ENCODE measurements at places on chromosomes 16 and 17.

GRCh38 chr17:76633628-76634328 lies 9.8 kb downstream of the ST6GALNAC1 start:
- DNase-seq: no peak

GRCh38 chr16:8251298-8251697 lies 339.0 kb downstream of the TMEM114 start:
- no peak for DNase-seq

DNA sequence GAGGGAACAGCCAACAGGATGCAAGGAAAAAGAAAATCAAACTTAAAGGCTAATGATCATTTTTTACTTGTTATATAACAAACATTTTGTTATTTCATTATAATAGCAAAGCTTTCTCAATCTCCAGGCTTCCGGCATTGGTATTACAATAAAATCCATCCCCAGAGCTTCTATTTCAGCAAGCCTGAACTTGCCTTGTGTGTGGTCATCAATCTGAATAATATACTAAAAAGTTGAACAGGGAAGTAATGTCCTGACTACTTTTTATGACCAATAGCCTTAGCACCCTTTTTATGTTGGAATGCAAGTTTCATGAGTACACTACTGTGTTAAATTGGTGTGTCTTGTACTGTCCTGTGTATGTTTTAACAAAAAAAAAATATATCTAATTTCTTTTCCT lies 27.1 kb upstream of the VWA3A start:
- no peak for DNase-seq

DNA sequence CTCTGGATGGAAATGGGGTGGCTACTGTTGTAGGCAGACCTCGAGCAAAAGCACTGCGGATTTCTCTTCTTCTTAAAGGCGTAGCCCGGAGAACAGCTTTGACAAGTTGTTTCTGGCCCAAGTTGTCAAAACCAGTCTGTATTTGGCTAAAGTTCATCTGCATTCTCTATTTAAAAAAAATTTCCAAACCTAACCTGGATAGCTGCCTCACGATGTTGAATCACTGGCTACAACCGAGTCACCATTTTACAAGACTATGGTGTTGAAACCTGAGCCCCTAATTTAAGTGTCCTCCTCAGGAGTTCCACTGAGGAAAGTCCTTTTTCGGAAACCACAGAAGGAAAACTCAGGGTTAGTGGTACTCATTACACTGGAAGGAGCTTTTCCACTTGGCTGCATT lies 1.5 kb downstream of the SLC16A6 start:
- DNase-seq: no peak

- no peak for DNase-seq
These were observed 9.4 kb upstream of the MYL4 start for GRCh38 chr17:47199627-47200324.

GRCh38 chr17:70929226-70929625 lies 759.9 kb downstream of the KCNJ2 start:
- no peak for DNase-seq

DNA sequence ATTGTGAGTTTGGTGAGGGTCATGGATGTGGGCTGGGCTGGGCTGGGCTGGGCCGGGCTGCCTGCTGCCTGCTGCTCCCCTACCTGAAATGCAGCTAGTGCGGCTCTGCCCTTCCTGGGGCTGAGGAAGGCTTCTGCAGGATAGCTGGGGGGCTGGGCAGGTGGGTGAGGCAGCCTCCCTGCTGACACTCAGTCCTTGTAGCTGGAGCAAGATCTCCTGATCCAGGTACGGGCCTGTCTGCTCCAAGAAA lies 4.7 kb downstream of the RPL13 start:
- no peak for DNase-seq

DNA sequence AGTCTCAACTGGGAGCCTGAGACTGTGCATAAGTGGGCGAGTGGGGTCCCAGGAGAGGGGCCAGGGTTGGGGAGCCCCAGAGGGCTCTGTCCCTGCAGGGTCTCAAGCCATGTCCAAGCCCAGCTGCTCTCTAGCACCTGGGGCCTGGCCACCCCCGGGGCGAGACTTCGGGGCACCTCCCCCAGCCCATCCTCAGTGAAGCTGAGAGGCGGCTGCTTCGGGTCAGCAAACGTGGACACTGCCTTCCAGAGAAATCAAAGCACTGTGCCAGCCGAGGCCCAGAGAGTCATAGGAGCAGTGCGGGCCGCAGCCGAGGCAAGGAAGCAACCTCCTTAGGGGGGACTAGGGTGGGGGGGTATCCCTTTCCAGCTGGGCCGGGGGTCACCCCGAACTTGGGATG lies 77.5 kb downstream of the ENGASE start:
- no peak for DNase-seq

- no peak for DNase-seq
These were observed 342.4 kb upstream of the TBX2 start for GRCh38 chr17:61057257-61057656.

DNA sequence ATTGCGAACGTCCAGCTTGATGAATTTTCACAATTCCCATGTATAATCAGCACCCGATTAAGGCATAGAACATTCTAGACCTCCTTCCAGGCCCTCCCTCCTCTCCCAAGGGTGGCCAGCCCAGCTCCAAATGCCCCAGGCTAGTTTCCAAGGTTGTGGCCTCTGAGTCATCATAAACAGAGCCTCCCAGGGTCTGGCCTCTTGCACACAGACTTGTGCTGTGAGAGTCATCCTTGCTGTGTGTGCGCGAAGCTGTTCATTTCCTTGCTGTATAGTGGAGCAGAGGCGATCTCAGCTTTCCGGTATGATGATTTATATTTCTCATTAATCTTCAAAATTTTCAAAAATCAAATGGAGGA lies 20.5 kb upstream of the JPH3 start:
- no peak for DNase-seq

GRCh38 chr16:76195056-76195455 lies 82.1 kb upstream of the CNTNAP4 start:
- no peak for DNase-seq

- DNase-seq: no peak
These were observed 12.2 kb upstream of the FOXJ1 start for GRCh38 chr17:76153202-76153601.

Measured in T follicular helper cell (primary cell).